Upper lobe of left lung (tissue), 6 donors: ENCODE measurements at places on chromosomes 4 and X.

GRCh38 chr4:2259036-2259540, 2.8 kb downstream of the MXD4 start:
- DNase-seq, result peak; percentile 20

- DNase-seq, result no peak
Observed at GRCh38 chr4:142671516-142671915, 174.6 kb downstream of the INPP4B start.

DNA sequence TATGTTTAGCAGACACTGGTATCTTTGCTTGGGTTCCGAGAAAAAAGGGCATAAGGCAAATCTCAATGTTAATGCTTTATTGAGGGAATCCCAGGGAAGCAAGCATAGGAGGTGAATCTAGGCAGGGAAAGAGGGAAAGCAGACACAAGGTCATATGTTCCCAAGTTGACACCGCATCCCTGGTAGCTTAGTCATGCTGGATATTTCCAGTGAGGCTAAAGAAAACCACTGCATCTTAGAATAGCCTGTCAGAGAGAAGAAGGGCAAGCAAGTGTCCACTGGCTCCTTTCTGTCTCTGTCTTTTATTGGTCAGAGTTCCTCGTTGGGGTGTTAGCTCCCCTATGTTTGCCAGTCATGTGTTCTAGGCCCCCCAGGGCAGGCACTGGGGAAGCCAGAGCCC, 104.7 kb downstream of the NKX6-1 start:
- DNase-seq, result no peak

DNA sequence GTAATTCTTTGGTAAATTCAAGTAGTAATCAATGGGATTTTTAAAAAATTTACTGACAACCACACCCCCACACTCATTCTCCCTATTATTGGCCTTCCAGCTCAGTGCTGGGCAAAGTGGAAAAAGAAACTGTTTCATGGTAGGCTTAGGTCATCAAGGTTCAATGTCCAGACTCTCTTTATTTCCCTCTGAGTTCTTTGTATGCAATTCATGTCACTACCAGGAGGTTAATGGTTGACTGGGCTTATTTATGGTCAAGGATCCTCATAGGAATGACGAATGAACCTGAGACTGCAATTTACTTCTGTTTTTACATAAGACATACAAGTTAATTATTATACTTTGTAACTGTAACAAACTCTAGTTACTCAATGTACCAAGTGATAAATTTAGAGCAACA, 403.2 kb downstream of the KLHL13 start:
- no peak for DNase-seq

DNA sequence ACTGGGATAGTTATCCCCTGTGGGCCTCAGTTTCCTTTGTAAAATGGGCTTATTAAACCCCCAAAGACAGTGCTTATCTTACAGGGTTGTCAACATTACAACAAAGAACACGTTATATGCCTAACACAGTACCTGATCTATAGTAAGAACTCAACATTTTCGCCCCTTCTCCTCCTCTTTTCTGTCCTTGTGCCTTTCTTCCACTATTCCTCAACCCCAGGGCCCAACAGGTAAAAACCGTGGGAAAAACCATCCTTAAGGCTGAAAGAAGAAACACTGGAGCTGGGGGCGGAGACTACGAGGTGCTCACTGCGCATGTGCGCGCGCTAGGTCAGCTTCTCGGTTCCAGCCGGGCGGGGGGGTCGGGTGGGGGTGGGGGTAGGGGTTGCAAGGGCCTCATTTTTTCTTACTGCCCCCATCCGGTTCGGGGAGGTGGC, 426 bp upstream of the XIAP start:
- DNase-seq, result peak; percentile 68

DNA sequence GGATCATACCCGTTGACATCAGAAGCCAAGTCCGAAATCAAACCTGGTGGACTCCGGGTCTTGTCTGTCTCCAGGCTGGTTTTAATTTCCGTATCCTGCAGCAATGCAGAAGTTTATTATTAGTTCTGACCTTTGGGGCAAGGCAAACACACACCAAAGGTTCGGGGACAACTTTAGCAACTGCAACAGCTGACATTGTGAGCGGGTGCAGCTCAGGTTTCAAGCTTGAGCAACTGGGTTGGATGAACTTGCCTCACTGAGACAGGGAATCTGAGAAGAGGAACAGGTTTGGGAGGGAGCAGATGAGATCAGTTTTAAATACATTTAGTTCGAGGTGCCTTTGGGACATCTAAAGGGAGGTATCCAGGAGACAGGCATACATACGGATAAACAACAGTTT, 110.7 kb downstream of the GNL3L start:
- DNase-seq, result no peak

GRCh38 chrX:56728752-56729151, 291 bp upstream of the NBDY start:
- no peak for DNase-seq

DNA sequence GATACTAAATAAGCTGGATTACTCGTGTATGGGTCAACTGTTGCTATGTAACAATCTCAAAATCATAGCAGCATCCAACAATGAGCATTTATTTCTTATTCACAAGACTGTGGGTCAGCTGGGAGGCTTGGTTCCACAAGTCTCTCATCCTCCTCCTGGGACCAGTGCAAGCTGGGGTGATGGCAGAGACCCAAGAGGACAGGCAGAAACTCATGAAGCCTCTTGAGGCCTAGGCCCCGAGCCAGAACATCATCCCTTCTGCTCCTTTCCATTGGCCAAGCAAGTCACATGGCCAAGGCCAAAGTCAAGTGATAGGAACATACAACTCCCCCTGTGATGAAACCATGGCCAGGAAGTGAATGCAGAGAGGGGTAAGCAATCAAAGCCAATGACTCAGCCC, 422.1 kb downstream of the BCOR start:
- no peak for DNase-seq

DNA sequence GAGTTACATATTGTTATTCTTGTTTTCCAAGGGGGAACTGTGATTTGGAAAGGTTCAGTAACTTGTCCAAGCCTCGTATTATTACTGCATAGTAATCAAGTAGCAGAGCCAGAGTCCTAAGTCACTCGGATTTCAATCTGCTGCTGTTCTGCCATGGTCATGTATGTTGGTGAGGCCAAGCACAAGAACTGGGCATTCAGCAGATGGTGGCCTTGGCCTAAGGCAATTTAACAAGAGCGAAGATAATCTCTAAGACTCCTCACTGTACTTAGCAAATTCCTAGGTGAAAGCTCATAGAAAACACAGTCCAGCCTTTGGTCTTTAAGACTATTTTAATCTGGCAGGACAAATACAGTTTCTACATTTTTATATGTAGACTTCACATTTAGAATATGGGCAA, 64.8 kb downstream of the NDST3 start:
- no peak for DNase-seq

GRCh38 chr4:28754376-28754775, 1893.7 kb downstream of the STIM2 start:
- DNase-seq, result no peak

GRCh38 chr4:98572697-98573096, 85.7 kb downstream of the TSPAN5 start:
- DNase-seq, result no peak

- no peak for DNase-seq
Observed at GRCh38 chrX:36867143-36867542, 141.0 kb upstream of the FAM47C start.

DNA sequence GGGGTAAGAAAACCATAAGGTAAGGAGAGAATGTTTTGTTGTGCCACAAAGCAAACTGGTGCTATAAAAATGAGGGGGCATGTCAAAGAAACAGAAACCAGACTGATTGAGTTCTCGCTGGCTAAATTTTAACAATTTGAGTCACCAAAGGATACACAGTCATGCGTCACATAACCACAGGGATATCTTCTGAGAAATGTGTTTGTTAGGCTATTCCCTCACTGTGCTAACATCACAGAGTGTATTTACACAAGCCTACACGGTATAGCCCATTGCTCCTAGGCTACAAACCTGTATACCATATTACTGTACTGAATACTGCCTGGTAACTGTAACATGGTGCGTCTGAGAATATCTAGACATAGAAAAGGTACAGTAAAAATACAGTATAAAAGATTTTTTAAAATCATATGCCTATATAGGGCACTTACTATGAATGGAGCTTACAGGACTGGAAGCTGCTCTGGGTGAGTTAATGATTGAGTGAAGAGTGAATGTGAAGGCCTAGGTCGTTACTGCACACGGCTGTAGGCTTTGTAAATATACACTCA, 50.1 kb downstream of the FBXW7 start:
- no peak for DNase-seq

GRCh38 chr4:96713271-96713850, 873.5 kb downstream of the PDHA2 start:
- DNase-seq, result no peak

DNA sequence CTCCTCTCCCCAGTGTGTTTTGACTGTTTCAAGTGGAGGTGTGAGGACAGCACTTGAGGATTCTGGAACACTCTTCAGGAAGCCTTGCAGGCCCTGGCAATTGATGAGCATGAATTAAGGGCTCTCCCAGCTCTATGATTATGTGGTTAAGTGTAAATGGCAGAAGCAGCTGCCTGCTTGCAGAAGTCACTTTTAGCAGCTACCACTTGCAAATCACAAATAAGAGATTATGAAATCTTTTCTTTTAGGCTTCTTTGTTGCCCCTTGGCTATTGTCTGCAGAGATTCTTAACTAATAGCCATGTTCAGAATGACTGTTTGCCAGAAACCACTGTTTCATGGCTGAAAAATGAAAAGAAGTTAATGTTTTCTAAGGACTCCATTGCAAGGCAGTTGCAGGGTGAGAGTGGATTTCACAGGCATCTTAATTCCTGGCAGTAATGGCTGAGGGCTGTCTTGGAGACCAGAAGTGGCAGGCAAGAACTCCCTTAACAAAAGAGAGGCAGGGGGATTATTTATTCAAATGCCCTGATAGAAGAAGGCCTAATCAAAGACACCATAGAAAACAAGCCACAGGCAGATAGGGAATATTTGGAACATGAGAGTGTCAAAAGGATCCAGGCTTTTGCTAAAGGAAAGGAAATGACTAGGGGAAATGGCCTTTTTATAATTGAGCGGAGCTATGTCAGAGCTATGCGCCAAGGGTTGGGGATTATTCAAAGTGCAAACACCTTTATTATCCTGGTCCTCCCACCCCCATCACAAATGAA, 8.3 kb upstream of the HOPX start:
- no peak for DNase-seq

GRCh38 chrX:155028129-155028528, 1.5 kb downstream of the FUNDC2 start:
- DNase-seq, result no peak

DNA sequence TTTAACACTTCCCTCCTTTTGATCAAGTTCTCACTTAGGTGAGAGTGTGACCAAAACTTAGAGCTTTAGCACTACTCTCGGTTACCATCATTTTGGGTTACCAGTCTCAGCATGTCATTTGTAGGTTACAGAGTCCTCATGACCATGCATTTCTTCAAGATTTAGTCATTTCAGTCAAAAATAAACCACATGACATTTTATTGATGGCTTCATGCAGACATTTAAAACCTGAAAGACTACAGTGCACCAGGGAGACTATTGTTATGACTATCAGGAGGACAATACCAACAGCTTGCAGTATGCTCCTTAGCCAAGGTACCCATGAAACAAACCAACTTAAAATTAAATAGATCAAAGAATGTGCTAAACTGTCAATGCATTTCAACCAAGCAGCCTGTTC, 498.1 kb upstream of the FSTL5 start:
- no peak for DNase-seq

DNA sequence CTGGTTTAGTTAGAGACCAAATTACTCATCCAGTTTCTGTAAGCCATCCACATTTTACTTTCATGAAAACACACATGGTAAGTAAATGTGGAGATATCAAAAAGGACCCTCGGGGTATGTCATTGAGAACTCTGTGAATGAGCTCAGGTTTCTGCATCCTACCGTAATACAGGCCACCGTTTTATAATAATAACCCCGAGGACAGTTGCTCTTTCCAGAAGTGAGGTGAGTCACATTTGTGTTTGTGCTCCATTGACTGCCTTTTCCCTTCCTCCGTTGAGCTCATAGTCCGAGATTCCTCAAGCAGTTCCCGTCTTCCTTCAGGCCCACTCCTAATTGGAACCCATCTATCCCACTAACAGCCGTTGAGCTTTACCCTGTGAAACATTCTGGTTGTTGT, 95.3 kb downstream of the GRID2 start:
- DNase-seq, result no peak

- DNase-seq, result no peak
Observed at GRCh38 chr4:44983083-44983482, 256.7 kb upstream of the GNPDA2 start.

GRCh38 chrX:139914421-139914820, 18.4 kb downstream of the ATP11C start:
- DNase-seq, result no peak

- no peak for DNase-seq
Observed at GRCh38 chr4:141802333-141802732, 165.9 kb downstream of the IL15 start.

DNA sequence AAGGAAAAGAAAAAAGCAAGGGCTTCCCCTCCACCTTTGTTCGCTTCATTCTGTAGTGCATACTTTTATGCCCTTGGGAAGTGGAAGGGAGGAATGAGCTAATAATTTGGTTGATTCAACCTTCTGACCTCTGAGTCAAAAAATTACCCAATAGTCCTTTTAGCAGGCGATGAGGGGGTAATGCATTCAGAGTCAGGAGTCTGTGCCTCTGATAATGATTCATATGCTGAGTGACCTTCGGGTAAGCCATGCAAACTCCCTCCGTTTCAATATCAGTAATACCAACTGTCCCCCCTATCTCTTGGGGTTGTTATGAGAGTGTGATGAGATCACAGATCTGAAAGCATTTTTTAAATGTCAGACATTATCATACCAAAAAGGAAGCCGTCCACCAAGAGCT, 41.6 kb upstream of the ACSL4 start:
- no peak for DNase-seq

GRCh38 chr4:170428929-170429328, 339.2 kb upstream of the AADAT start:
- DNase-seq, result no peak

DNA sequence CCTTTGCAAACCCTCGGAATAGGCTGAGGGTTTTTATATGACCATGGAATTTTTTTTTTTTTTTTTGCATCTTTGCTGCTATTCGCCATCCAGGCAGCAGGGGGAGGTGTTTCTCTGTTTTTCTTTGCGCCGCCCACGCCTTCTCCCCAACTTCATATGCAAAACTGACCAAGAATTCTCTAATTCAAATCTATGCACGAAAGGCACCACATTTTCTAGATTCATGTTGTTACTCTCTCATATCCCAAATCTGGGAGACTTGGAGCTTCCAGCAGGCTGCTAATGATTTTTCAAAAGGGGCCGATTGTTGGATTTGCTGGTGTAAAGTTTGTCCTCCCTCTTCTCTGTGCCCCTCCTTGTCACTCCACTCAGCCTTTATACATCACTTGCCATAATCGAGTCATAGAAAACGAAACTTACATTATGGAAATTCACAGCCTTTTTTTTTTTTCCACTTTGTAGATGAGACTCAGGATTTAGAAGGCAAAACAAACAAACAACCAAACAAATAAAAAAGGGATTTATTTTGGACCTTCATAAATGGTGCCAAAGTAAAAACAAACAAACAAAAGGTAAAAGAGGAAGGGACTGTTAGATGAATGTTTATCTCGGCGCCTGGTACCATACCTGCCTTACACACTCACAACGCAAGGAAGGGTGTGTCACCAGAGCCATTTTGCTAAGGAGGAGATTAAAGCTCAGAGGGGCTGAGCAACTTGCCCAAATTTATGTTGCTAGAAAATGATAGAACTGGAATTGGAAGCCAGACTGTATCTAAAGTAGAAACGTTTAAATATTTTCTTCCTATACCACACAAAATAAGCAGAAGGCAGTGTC, 29.3 kb upstream of the BOD1L1 start:
- DNase-seq, result no peak

- DNase-seq, result no peak
Observed at GRCh38 chr4:163180090-163180489, 13.4 kb upstream of the NAF1 start.
